ENCODE measurements at places on chromosomes 1 and 21. TPM values are rescaled to one million over a fixed set of nuclear protein-coding genes. Genes with fewer than 3 reads are reported as not detected.

OPRD1 gene
- not detected for total RNA-seq

CHAF1B gene
- 3.9 TPM for total RNA-seq

XKR8 gene
- total RNA-seq = 6.8 TPM

ARTN gene
- not detected for total RNA-seq

MOV10 gene
- total RNA-seq = 56.7 TPM

PPIAL4G gene
- not detected for total RNA-seq

SERTAD4 gene
- 31.1 TPM for total RNA-seq

MYOG gene
- total RNA-seq = not detected

KRTAP21-2 gene
- total RNA-seq = not detected

ADORA1 gene
- total RNA-seq = 8.7 TPM

ZNF670 gene
- 4.3 TPM for total RNA-seq

CA6 gene
- total RNA-seq = not detected

PEX19 gene
- total RNA-seq = 51.0 TPM

VWA1 gene
- total RNA-seq = 6.8 TPM

KCNE2 gene
- total RNA-seq = not detected

CR1L gene
- not detected for total RNA-seq

UBL4B gene
- not detected for total RNA-seq

KDF1 gene
- total RNA-seq = not detected

KIAA1614 gene
- 8.4 TPM for total RNA-seq

MSH4 gene
- total RNA-seq = 0.43 TPM

CLCA1 gene
- total RNA-seq = under 0.01 TPM

AIM2 gene
- total RNA-seq = 0.32 TPM

DAB1 gene
- total RNA-seq = not detected

ANKRD34A gene
- total RNA-seq = 1.6 TPM

AZIN2 gene
- total RNA-seq = 2.6 TPM

SELENON gene
- 23.7 TPM for total RNA-seq

PLA2G2A gene
- not detected for total RNA-seq

NUF2 gene
- 17.7 TPM for total RNA-seq

SLAMF6 gene
- not detected for total RNA-seq

OR6N1 gene
- not detected for total RNA-seq

FGR gene
- total RNA-seq = not detected

TCP10L gene
- 0.32 TPM for total RNA-seq

VAV3 gene
- 0.43 TPM for total RNA-seq

SPRR2G gene
- total RNA-seq = not detected

SFN gene
- 0.32 TPM for total RNA-seq

SERPINC1 gene
- not detected for total RNA-seq

RGS5 gene
- 4.8 TPM for total RNA-seq

TAS1R1 gene
- under 0.01 TPM for total RNA-seq

HES3 gene
- total RNA-seq = not detected
